ENCODE measurements at places on chromosomes 2 and 18.

GRCh38 chr2:65500310-65501040, 68.1 kb upstream of the SPRED2 start:
- DNase-seq, result no peak

GRCh38 chr2:160375037-160375436, 118.6 kb downstream of the RBMS1 start:
- no peak for DNase-seq

DNA sequence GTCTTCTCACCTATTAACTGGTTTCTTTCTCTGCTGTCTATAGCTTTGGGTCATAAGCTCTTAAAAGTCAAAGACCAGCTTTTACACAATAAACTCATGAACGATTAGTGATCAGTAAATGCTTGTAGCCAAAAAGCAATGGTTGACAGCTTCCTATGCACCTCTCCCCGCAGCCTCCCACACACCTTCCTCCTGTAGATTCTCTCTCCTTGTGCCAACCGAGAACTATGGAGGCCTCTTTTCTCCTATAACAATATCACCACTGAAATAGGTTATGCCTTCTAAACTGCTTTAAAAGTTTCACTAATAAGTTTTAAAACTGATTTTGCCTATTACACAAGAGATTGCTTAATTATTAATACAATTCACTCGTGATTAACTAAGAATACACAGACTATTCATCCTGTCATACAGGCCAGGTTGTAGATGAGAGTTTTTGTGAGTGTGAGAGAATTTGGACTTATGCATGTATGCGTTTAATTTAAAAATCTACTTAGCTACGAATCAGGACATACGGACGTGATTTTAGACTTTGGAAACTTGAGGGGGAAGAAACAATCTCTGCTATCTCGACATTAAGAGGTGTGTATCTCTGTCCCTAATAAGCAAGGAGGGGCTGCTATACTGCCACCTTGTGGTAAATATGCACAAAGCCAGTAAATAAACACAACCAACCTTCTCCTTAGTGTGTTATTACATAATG, 229.1 kb upstream of the RBBP8 start:
- DNase-seq, result no peak

DNA sequence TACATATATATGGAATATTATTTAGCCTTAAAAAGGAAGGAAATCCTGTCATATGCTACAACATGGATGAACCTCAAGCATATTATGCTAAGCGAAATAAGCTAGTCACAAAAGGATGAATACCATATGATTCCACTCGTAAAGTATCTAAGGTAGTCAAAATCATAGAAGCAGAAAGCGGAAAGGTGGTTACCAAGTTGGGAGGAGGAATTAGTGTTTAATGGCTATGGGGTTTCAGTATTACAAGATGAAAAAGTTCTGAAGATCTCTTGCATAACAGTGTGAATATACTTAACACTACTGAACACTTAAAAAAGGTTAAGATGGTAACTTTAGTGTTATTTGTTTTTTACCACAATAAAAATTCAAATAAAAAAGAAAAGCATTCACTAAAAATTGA, 99.0 kb downstream of the MGAT5 start:
- DNase-seq, result no peak

GRCh38 chr2:122831649-122832048, 1076.2 kb downstream of the TSN start:
- no peak for DNase-seq

GRCh38 chr2:57888463-57888862, 158.1 kb upstream of the VRK2 start:
- DNase-seq, result no peak
